ENCODE measurements at places on chromosomes 13 and 19.

DNA sequence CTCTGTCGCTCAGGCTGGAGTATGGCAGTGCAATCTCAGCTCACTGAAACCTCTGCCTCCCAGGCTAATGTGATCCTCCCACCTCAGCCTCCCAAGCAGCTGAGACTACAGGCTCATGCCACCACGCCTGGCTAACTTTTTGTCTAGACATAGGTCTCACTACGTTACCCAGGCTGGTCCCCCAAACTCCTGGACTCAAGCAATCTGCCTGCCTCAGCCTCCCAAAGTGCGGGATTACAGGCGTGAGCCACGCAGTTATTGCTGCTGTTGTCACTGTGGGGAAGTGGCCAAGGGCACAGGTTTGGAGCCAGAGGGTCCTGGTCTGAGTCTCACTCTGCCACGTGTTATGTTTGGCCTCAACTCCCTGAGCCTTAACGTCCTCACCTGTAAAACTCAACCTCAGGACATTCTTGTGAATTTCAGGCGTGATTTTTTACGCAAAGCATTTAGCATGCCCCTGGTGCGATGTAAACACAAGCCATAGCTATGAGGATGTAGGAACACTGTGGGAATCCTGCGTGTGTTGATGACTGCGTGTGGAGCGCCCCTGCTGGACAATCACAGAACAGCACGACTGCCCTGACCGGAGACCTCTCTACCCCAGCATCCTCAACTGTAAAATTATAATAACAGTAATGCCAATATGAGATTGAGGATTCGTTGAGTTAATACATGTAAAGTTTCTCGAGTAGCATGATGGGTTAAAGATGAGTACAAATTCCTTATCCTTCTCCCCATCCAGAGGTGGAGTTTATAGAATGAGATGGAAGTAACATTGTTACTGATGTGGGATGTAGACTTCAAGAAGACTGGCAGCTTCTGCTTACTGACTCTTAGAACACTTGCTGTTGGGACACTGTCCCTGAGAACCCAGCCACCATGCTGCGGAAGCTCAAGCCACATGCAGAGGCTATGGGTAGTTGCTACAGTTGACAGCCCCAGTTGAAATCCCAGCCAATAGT is 41.8 kb upstream of the PNMA8B start:
- DNase-seq: no peak

DNA sequence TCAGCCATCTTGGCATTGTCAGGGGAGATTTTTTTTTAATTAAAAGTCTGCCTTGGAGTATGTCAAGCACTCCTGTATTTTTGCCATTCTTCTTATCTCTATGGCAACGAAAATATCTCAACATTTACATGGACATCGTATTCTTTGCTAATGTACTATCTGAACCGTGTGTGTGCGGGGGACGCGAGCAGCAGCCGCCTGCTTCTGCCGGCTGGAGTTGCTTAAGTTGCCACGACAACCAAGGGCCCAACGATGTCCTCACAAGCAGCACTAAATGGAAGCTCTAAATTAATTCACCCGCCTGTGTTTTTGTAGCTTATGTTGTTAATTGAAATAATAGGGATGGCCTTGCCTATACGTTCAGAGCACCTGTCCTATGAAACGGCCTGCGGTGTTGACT is 309.5 kb downstream of the TEX29 start:
- DNase-seq: no peak

DNA sequence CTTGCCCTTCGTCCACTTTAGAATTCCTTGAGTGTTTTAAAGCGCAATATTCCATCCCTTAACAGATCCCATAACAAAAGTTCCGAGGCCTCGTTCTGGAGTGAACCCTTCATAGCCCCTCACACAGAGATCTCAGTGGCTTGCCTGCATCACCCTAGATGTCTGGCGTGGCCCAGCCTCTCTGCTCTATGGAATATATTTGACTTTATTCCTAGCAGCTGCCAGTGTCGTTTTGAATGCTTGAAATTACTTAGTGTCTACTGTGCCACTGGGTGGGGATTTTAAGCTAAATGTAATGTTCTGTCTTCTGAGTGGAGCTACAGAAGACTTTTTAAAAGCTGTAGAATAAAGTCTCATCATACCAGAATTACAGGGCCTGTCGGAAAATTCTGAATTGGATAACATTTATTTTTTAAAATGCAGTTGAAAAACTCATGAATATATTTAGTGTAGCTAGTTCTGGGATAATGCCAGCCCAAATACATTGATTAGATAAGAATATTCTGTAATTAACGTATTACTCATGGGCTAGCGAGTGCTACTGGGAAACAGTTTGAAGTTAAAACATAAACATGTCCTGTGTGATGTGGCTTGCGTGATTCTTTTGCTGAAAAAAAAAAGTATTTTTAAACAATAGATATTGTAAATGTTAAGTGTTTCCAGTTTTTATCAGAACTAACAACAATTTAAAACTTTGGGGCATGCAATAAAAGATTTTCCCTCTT is 111.8 kb downstream of the ESD start:
- no peak for DNase-seq

DNA sequence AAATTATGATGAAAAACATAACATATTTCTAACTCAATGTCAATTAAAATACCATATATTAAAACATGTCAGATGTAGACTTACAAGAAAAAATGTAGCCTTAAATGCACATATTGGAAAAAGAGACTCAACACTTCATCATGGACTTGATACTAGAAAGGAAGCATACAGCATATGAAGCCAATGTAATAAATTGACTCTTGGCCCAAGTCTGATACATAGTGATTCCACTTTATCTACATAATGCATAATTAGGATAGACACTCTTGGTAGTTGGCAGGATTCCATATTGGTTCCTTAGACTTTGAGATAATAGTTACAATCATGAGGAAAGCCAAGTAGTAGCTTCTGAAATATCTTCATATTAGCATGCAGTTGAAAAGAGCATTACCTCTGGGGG is 1067.0 kb downstream of the PCDH17 start:
- no peak for DNase-seq

DNA sequence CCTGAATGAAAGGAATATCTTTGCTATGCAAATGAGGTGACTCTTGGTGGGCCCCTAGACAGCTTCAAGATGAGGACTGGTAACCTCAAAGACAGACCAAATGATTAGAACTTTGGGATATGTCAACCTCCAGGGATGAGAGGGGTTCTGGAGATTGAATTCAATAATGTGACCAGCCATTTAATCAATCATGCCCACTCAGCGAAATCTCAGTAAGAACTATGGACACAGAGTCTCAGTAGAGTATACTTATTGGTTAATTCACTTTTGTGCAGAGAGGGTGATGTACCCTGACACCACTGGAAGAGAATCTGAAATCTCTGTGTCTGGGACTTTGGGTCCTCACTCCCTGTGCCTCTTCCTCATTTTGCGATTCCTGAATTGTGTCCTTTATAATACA is 662.8 kb downstream of the OLFM4 start:
- no peak for DNase-seq

- DNase-seq: peak; percentile 51
Observed at GRCh38 chr19:18112989-18113478, 15.5 kb downstream of the MAST3 start.

GRCh38 chr13:18991060-18991459 is 190.6 kb downstream of the TUBA3C start:
- DNase-seq: no peak

DNA sequence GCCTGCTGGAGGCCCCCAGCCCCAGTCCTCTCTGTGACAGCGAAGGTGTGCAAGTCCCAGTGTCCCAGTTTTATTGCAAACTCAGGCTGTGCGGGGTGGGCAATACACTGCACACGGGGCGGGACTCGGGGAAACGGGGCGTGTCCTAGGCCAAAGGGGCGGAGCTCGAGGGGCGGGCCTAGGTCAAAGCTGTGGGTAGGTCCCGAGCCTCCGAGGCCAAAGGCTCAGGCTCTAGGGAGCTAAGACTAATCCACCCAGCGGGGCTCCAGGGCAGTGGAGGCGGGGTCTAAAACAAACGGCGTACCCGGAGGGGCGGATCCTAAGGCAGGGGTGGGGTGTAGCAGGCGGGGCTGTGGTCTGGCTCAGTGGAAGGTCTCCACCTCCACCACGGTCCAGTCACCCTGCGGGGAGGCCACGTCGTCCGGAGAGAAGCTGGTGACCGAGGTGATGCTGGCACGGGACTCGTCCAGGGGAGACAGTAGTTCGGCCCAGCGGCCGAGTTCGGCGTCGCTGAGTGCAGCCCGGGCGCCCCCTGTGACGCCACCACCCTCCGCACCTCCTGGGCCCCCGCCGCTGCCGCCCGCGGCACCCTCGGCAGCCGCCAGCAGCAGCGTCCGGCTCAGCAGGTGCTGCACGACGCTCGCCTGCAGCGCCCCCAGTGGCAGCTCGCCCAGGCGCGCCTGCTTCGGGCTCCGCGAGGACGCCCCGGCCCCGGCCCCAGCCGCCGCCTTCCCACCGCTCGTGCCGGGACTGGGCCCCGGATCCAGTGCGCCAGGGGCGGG is 5.3 kb downstream of the PRR36 start:
- DNase-seq: peak; percentile 61

DNA sequence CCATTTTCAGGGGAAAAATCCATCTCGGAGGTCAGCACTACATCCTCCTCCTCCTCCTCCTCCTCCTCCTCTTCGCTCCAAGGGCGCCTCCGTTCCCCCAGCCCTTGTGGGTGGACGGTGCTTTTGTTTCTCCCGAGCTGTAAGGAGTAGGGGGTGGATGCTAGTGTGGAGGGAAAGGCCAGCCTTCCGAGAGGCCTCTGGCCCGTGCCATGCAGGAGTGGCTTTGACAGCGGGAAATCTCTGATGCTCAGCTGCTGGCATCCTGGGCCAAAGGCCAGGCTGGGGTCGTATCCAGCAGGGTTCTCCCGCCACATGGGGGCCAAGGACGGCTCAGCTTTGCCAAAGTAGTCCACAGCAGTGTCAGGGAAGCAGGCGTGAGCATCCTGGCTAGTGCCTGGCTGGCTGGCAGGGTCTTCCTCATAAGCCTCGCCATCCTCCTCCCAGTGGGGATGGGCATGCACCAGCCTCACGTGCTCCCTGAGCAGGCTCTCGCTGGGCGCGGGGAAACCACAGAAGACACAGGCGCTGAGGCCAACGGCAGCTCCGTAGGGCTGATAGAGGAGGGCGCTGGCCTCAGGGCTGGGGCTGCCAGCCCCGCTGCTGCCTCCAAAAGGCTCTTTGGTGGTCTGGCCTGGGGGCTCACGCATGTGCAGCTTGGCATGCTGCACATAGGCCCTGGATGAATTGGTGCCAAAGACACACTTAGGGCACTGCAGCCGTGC is 10.5 kb downstream of the WIZ start:
- DNase-seq: no peak

- no peak for DNase-seq
Observed at GRCh38 chr19:45235485-45235884, 9.7 kb downstream of the EXOC3L2 start.

DNA sequence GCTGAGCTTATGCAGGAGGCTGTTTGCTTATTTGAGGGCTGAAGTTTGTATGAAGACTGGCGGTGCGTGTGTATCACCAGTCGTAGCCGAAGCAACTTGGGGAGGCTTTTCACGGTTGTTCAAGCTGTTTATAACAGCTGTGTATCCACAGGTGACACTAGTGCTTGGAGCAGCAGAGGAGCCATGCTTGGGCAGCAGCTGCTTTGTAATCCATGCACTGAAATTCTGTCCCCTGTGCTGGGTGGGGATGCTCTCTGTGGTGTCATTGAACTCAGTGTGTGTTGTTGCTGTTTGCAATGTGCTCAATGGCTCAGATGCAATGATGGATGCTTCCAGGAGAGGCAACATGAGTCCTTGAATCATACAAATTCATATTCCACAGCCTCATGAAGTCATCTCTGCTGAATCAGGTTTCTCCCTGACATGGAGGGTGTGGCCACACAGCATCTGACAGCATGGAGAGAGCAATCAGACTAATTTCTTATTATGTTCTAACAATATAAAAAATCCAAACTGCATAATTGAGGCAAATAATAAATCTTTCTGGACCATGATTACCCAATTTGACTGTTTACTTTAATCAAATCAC is 18.8 kb upstream of the GTF3A start:
- no peak for DNase-seq

Measured in RCC 7860 (cell line).